ENCODE measurements at places on chromosomes 6 and 20.

GRCh38 chr20:9635750-9636149, 121.4 kb downstream of the LAMP5 start:
- DNase-seq: no peak

DNA sequence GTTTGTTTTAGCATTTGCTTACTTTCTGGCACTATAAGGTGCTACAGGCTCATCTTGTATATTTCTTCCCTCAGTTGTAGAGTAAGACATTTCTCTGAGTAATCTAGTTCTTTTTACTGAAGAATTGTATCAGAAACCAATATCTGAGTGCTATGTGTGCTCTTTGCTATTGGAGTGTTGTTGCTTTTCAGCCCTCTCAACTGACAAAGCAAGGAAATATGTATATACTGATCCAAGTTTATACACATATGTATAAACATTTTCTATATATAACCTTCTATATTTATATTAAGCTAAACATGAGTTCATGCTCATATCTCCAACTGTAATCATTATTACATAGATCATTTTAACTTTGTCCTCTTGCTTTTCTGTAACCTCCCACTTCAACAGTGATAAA, 405.7 kb downstream of the RFPL4B start:
- no peak for DNase-seq

- DNase-seq: no peak
Measured at GRCh38 chr6:110681543-110682459, 133.5 kb downstream of the CDK19 start.

GRCh38 chr20:58800134-58800871, 50.4 kb downstream of the GNAS-AS1 start:
- DNase-seq: no peak

DNA sequence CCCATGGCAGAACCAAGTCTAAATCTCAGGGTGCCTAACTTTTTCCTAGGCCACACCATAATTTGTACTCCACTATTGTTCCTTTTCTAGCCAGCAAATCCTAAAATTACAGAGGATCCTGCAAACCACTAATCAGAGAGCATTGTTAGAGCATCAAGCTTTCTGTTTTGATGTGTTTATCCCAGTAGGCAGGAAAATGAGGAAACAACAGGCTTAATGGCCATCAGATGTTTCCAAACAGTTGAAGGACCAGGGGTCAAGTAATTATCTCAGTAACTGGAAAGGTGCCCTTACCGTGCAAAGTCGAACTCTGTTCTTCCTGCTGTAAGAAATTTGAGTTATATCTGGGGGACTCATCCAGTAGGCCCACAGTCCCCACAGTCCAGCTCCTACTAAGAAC, 58.7 kb downstream of the RALY start:
- DNase-seq: no peak

DNA sequence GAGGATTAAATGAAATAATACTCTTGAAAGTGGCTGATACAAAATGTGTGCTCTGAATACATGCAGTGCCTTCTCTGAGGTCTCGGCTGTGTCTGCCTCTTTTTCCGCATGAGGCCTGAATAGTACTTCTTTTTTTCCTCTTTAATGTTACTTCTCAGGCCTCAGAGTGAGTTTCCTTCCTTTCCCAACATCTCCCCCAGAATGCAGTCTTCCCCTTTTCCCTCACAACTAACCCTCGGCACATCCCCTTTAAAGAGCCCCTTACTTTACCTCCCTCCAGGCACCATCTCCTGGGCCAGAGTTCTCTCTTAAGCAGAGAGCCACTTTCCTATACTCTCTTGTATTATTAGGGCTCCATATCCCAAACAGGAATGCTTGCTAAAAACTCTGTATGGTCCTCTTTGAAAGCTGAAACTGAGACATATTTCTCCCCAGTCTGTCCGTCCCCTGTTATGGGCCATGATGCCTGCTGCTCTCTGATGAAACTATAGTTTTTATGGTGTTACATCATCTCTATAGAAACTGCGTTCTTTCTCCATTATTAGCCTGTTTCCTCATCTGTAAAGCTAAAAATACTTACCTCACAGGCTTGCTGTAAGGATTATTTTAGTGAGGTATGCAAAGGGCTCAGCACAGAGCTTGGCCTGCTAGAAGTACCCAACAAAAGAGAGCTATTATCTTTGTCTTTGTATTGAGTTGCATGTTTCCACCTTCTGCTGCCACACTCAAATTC, 2.3 kb downstream of the PLAGL2 start:
- no peak for DNase-seq

- DNase-seq: no peak
Measured at GRCh38 chr6:136146130-136146529, 104.0 kb downstream of the MTFR2 start.

GRCh38 chr6:43782764-43783513, 12.9 kb downstream of the VEGFA start:
- DNase-seq: no peak
